ENCODE measurements at places on chromosomes 16 and 17. TPM values are rescaled to one million over a fixed set of nuclear protein-coding genes. Genes with fewer than 3 reads are reported as not detected.
A peak's percentile ranks its signal among the peaks of the same experiment; 100 is the strongest.

DNA sequence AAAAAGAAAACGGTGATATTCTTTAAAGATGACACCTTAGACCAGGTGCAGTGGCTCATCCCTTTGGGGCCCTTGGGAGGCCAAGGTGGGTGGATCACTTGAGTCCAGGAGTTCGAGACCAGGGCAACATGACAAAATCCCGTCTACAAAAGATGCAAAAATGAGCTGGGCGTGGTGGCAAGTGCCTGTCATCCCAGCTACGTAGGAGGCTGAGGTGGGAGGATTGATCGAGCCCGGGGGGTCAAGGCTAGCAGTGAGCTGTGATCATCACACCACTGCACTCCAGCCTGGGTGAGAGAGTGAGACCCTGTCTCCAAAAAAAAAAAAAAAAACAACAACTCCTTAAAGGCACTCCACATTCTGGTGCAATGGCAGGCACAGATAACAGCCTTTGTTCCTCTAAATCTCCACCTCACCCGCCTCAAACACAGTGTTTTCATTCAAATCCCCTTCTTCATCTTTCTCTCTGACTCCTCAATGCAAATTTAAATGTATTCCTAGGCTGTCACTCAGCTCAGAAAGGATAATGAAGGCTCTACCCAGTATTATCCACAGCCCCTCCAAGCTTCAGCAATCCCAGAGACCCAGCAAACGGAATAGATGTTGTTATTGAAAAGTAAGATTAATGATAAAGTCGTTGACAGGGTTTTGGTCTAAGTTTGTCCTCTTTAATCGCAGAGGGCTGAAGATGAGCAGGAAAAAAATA, 56.2 kb upstream of the CACNG5 start:
- no peak overlapping the region for H3K27ac ChIP-seq
- peaks cover 13% of the 10 kb centered on the region for H3K4me1 ChIP-seq
- no peak overlapping the region for H3K4me3 ChIP-seq
- no peaks in the 10 kb centered on the region for H3K36me3 ChIP-seq

GRCh38 chr17:14525551-14526455, 224.9 kb downstream of the HS3ST3B1 start:
- no peak overlapping the region for H3K27ac ChIP-seq
- H3K27me3 ChIP-seq = no peaks in the 10 kb centered on the region
- no peaks in the 10 kb centered on the region for H3K4me1 ChIP-seq
- H3K4me3 ChIP-seq = no peak overlapping the region

- no peaks in the 10 kb centered on the region for H3K4me1 ChIP-seq
- no peaks in the 10 kb centered on the region for H3K27me3 ChIP-seq
- H3K36me3 ChIP-seq = no peaks in the 10 kb centered on the region
These were observed 16.8 kb upstream of the ENGASE start for GRCh38 chr17:79057737-79058385.

Gene AXIN2
- 49.8 TPM for total RNA-seq

GRCh38 chr16:17275076-17276009, 195.4 kb downstream of the XYLT1 start:
- no peaks in the 10 kb centered on the region for H3K36me3 ChIP-seq
- DNase-seq = no peak
- no peak overlapping the region for H3K4me3 ChIP-seq
- no peaks in the 10 kb centered on the region for H3K4me1 ChIP-seq

Gene TMIGD1
- total RNA-seq = not detected

DNA sequence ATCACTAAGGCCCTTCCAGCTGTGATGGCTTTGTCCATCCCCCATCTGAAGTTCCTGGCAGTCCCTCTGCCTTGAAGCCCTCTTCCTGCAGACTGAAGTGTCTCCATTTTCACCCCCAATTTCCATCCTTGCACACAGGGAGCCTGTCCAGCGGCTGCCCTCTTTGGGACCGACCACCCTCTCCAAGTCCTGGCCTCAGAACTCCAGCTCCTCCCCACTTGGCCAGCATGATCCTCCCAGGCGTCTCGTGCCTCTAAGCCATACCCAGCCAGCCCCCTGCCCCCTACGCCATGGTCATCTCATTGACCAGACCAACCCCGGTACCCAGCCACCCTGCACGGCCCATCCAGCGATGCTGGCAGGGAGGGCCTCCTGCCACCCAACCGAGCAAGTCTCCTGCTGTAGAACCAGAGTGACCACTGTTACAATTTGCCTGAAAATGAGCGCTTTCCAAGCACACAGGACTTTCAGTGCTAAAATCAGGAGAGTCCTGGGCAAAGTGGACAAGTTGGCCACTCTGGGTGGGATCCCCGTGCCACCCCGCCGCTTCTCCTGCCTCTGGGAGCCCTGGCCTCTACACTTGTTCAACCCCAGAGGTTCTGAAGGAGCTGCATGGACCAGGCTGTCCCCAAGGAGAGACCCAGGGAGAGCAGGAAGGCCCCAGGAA, 362.0 kb downstream of the SEC14L1 start:
- H3K4me1 ChIP-seq = no peaks in the 10 kb centered on the region
- no peak overlapping the region for H3K4me3 ChIP-seq
- no peaks in the 10 kb centered on the region for H3K27me3 ChIP-seq
- H3K27ac ChIP-seq = no peak overlapping the region

DNA sequence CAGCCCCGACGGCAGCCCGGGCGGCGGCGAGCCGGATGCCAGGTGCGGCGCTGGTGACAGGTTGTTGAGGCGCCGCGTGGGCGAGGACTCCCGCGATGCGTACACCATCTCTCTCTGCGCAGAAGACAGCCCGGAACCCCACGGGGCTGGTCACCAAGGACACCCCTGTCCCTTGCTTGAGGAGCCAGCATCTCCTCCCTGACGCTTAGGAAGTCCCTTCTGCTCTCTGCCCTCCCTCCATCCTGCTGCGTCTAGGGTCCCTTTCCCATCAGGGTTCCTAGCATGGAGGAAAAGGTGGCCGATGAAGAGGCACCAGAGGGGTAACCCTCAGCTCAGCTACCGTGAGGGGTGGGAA, 43.6 kb downstream of the SRCIN1 start:
- H3K27ac ChIP-seq = no peak overlapping the region
- peaks cover 97% of the 10 kb centered on the region for H3K27me3 ChIP-seq
- no peaks in the 10 kb centered on the region for H3K36me3 ChIP-seq
- H3K4me3 ChIP-seq = no peak overlapping the region
- no peak for DNase-seq
- H3K4me1 ChIP-seq = peaks cover 7% of the 10 kb centered on the region

Gene GNAO1
- 2.8 TPM for total RNA-seq

DNA sequence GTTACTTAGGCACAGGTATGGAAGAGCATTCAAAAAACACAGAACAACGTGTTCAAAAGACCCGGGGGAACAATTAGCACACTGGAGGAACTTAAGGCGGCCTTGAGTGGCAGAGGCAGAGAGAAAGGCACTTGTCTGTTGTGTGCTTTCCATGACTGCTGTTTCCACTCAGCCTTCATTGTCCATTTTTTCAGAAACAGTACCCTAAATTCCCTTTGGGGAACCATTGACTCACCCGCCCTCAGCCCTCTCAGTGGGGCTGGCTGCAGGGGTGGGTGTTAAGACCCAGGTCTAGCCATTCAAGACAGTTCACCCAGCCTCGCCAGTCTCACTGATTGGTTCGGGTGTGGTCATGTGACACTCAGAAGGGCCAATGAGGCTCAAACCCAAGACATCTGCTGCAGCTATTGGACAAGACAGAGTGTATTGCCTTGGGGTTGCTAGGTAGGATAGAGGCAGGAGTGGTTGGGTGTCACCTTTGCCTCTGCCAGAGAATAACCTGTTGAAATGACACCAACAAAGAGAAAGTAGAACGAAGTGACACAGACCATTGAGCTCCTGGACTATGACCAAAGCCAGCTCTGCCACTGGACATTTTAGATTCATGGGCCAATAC, 19.6 kb upstream of the CEP20 start:
- no peaks in the 10 kb centered on the region for H3K4me1 ChIP-seq
- DNase-seq = peak; percentile 92
- no peaks in the 10 kb centered on the region for H3K36me3 ChIP-seq
- H3K4me3 ChIP-seq = no peak overlapping the region
- H3K27ac ChIP-seq = no peak overlapping the region

DNA sequence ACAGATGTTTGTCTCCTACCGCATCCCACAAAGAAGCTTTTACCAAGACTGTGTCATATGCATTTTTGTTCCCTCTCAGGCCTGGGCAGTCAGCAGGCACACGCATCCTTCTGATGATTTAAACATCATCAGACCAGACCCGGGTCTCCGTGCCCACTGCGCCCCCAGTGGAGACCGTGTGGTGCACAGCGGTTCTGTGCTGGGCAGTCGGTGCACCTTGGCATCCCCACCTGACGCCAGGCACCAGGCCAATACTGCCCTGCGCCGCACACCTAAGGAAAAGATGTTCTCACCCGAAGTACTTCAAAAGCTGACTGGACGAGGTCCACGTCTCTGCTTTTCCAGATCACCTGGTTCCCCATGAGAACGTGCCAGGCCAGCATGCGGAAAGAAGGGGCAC, 10.6 kb upstream of the PLD6 start:
- H3K36me3 ChIP-seq = peaks cover 73% of the 10 kb centered on the region
- no peak overlapping the region for H3K4me3 ChIP-seq
- no peaks in the 10 kb centered on the region for H3K27me3 ChIP-seq
- DNase-seq = no peak
- no peak overlapping the region for H3K27ac ChIP-seq
- no peaks in the 10 kb centered on the region for H3K4me1 ChIP-seq

DNA sequence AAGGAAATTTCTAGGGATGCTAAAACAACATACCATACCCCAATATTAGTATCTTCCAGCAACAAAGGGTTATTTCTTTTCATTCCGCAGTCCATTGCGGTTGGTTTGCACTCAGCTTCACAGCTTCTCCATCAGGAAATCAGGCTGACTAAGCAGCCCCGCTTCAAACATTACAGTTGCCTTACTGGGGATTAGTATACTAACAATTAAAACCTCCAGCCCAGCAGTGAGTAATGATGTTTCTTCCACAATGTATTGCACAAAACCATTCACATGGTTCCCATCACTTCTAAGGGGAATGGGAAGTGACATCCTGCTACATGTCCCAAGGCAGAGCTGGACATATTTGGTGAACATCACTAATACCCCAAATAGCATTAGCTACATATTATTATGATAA, 1384.9 kb downstream of the CDH8 start:
- no peaks in the 10 kb centered on the region for H3K27me3 ChIP-seq
- no peak for DNase-seq
- no peak overlapping the region for H3K4me3 ChIP-seq
- no peak overlapping the region for H3K27ac ChIP-seq

DNA sequence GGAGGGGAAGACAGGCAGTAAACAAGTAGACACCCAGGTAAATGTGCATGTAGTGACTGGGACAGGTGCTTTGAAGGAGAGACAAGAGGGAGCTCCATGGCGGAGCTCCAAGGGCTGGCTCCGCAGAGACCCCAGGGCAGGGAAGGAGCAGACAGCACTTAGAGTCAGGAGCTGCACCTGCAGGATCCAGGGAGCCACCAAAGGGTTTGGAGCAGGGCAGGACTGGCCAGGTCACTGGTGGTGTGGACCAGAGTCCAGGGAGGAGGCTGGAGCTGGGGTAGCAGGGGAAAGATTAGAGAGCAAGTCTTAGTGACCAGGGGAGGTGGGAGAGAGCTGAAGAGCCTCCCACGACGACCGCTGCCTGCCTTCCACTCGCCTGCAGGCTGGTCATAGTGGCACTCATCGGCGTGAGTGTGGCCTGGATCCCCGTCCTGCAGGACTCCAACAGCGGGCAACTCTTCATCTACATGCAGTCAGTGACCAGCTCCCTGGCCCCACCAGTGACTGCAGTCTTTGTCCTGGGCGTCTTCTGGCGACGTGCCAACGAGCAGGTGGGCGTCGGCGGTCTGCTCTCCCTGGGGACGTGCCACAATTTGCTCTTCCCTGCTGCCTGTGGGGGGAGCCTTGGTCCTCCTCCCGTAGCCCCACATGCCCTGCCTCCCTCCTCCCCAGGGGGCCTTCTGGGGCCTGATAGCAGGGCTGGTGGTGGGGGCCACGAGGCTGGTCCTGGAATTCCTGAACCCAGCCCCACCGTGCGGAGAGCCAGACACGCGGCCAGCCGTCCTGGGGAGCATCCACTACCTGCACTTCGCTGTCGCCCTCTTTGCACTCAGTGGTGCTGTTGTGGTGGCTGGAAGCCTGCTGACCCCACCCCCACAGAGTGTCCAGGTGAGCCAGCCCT, 14.7 kb upstream of the FAM83G start:
- DNase-seq = no peak
- H3K4me3 ChIP-seq = no peak overlapping the region
- H3K27ac ChIP-seq = no peak overlapping the region
- H3K27me3 ChIP-seq = no peaks in the 10 kb centered on the region
- no peaks in the 10 kb centered on the region for H3K4me1 ChIP-seq
- no peaks in the 10 kb centered on the region for H3K36me3 ChIP-seq

DNA sequence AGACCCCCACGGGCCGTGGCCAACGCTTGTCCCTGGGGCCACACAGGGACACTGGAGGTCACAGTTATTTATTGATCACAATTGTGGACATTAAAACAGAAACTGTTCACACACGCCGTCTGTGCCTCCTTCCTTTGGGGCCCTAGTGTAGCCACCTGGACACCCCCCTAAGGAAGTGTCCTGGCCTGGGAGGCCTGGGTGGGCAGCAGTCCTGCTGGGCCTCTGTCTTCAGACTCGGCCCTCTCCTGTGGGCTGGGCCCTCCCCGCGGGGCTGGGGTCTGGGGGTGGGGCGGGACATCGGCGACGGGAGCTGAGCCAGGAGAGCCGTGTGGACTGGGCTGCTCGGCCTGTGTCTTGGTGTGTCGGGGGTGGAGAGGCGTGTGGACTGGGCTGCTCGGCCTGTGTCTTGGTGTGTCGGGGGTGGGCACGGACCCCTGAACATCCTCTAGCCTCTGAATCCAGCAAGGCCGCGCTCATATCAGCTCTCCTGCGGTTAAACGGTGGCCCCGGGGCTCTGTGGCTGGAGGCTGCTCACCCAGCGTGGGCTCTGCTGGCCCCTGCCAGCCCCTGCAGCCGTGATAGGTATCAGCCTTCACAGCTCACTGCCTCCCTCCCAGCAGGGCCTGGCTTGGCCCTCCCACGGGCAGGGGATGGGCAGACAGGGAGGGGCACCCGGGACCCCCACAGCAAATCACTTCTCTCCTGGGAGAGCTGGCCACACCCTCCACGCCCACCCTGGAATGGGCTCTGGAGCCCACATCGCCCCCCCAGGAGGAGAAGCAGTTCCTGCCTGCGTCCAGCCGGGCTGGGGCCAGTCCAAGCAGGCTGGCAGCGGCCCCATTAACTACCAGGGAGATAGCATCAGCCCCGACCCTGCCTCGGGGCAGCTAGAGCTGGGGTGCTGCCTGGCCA, 1.1 kb upstream of the NHLRC4 start:
- no peak for DNase-seq
- no peaks in the 10 kb centered on the region for H3K36me3 ChIP-seq
- peaks cover 7% of the 10 kb centered on the region for H3K4me1 ChIP-seq
- H3K27ac ChIP-seq = no peak overlapping the region
- peaks cover 21% of the 10 kb centered on the region for H3K27me3 ChIP-seq
- no peak overlapping the region for H3K4me3 ChIP-seq

Gene RBBP6
- total RNA-seq = 74.8 TPM

- H3K4me3 ChIP-seq = no peak overlapping the region
- peaks cover 10% of the 10 kb centered on the region for H3K4me1 ChIP-seq
- H3K27ac ChIP-seq = no peak overlapping the region
- DNase-seq = no peak
These were observed 17.0 kb downstream of the SOX8 start for GRCh38 chr16:998615-999014.

GRCh38 chr17:68457168-68457538, at the start of gene WIPI1:
Gene WIPI1 (minus strand): TSS chr17:68457496. CDS start chr17:68457421, 75 bp downstream.
- H3K27ac ChIP-seq = peak within 1 kb of the TSS; percentile 59
- no peak for DNase-seq
- H3K4me3 ChIP-seq = peak within 1 kb of the TSS; percentile 90
- peaks cover 9% of the 10 kb centered on the region for H3K27me3 ChIP-seq
- H3K4me1 ChIP-seq = peaks cover 6% of the 10 kb centered on the region
- no peaks in the 10 kb centered on the region for H3K36me3 ChIP-seq

GRCh38 chr17:77909236-77909635, 49.3 kb upstream of the TNRC6C start:
- H3K4me1 ChIP-seq = no peaks in the 10 kb centered on the region
- H3K36me3 ChIP-seq = no peaks in the 10 kb centered on the region
- DNase-seq = peak; percentile 43
- no peak overlapping the region for H3K4me3 ChIP-seq
- H3K27ac ChIP-seq = no peak overlapping the region
- no peaks in the 10 kb centered on the region for H3K27me3 ChIP-seq
